Tibial artery (tissue), 4 donors: ENCODE measurements at places on chromosomes 12 and 14.

DNA sequence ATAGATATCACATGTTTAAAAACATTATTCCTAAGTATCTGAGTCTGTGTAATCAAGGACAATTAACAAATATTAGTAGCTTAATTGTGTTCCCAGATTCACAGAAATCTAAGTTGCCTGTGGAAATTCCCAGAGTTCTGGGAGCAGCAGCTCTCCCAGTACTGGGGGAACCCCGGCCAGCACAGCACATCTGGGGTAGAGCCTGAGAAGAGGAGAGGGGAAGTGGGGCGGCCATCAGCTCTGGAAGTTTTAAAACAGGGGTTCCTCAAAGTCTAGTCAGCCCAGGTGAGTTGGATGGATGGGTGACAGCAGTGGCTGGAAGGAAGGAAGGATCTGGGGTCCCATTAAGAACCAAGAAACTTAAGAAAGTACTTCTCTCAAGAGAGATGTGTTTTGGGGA is 24.6 kb downstream of the PRICKLE1 start:
- no peak for DNase-seq

- peak; percentile 74 for DNase-seq
These were observed at the start of gene DHH for GRCh38 chr12:49094160-49094974. Gene DHH (minus strand): TSS chr12:49094801. CDS start chr12:49094512, 289 bp downstream.

- no peak for DNase-seq
These were observed 259.6 kb downstream of the ITPR2 start for GRCh38 chr12:26573225-26573909.

GRCh38 chr12:53289891-53290290 is 5.5 kb upstream of the PFDN5 start:
- DNase-seq: no peak

DNA sequence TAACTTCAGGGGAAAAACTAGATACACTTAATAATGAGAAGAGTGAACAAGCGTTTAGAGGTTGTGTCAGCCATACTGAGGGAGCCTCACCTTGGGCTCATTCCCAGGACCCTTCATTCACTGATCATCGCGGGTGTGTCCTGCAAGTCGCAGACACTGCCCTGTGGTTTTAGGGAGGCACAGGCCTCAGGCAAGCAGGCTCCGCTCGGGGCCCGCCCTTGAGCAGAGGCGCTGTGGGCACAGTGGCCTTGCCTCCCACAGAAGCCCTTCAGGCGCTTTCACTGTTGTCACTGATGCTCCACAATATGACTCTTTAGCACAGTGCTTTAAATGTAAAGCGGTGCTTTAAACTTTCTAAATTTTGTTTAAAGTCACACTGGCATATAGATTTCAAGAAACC is 67.4 kb downstream of the DDX51 start:
- DNase-seq: no peak

DNA sequence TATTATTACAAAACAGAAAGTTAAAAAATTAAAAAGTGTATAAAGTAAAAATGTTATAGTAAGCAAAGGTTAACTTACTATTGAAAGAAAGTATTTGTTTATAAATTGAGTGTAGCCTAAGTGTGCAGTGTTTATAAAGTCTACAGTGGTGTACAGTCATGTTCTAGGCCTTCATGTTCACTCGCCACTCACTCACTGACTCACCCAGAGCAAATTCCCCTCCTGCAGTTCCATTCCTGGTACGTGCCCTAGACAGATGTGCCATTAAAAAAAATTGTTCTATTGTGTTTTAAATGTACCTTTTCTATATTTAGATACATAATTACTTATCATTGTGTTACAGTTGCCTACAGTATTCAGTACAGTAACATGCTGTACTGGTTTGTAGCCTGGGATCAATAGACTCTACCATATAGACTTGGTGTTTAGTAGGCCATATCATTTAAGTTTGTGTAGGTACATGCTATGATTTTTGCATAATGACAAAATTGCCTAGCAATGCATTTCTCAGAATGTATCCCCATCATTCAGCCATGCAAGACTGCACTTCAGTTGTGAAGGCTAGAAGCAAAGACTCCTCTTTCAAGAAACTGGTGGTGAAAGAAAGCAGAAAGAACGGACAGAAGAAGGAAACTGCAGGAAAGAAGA is 100.6 kb downstream of the DACT1 start:
- no peak for DNase-seq

DNA sequence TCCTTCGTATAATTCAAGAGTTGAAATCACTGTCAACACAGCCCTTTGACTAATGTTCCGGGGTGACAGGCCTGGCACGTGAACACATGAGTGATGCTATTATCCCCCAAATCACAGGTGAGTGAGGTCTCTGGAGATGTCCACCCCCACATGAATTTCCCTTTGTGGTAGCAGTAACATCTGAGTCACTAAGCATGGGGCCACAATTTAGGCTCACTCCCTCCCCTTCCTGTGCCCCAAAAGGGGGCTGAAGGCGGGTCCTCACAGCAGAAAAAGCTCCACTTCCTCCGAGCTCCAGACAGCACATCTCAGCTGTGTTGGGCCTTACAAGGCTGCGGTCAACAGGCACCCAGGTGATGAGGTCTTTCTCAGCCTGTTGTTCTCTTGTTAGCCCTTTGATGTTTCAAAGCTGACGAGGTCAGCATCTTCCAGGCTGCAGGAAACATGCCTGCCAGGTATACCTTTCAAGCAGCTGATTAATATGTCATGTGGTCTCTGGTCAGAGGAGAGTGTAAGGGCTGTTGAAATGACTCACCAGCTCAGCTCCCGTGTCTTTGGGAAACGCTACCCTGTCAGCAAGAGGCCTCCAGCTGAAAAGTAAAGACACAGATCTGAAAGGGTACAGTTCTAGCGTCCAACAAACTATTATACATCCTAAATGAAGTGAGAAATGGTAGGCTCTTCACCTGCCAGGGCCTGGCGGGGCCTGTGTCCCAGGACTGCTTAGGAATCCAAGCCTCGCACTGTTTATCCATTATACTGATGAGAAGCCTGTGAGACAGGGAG is 107.3 kb downstream of the ZFP36L1 start:
- no peak for DNase-seq

DNA sequence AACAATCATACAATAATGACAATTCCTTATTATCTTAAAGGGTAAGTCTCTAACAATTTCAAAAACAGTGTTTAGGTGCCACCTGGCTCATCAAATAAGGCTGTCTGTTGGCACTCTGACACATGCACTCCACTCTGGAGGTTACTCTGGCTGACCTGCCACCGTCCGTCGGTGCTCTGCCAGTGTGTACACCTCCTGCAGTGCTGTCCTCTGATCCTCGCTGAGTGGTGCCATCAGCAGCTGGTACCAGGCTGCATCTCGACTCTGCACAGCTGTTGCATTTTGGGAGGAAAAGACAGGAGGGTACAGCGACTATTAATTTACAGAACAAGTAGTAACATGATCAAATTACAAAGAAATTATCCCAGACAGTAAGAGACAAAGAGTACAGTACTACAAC is 63.9 kb downstream of the IPO8 start:
- no peak for DNase-seq
